ENCODE measurements at places on chromosomes 7 and 10.
A peak's percentile ranks its signal among the peaks of the same experiment; 100 is the strongest.

GRCh38 chr7:122887848-122888247 is 1.6 kb upstream of the CADPS2 start:
- DNase-seq: no peak

DNA sequence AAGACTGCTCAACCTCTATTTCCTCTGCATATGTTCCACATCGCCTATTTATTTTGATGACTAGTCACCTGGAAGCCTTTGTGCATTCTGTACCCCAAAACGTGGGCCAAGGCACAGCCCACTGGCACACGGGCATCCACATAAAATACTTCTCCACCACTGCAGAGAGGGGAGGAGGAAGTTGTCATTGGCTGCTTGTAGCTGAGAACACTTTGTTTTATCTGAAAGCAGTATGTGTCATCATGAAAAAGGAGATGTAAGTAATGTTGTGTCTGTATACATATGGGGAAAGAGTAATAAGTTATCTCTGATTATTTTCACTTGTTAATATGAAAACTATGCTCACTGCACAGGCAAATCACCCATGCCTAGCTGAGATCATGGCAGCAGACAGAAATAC is 48.2 kb upstream of the AMPH start:
- no peak for DNase-seq

DNA sequence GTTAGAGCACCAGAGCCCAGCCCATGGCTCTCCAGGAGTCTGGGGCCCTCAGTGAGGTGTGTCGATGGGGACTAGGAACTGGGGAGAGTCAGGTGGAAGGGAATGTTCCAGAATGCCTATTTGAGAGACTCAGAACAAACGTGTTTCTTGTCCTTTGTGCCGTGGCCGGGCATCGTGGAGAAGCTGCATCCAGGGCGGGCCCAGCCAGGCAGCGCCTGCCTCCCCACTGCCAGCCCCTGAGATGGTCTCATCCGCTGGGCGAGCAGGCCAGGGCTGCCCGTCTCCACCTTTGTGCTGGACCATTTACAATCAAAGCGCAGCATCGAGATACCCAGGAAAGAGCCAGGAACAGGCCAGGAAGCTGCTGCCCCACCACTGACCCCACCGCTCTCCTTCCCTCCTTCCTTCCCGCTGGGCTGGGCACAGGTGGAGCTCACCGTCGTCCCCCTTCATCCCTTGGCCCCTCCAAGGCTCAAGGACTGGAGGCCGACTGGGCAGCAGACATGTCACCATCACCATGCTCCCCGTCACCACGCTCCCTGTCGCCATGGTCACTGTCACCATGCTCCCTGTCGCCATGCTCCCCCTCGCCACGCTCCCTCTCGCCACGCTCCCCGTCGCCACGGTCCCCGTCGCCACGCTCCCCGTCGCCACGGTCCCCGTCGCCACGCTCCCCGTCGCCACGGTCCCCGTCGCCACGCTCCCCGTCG is 71.1 kb upstream of the ADGRA1 start:
- no peak for DNase-seq

DNA sequence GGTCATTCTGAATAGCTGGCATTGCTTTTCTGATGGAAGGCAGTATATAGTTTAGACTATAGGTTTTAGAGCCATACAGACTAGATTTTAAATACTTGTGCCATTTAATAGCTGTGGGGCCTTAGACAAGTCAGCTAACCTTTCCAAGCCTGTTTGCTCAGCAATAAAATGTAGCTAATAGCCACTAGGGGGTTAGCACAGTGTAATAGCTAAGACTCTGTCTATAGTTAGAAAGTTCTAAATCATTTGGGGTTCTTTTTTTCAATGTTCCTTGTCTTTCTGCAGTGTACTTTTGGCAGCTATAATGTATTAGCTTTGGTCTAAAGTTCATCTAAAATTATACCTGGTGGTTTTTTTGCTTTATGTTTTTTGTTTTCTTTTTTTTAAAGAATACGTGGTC is 7.5 kb upstream of the KIFBP start:
- peak; percentile 34 for DNase-seq

DNA sequence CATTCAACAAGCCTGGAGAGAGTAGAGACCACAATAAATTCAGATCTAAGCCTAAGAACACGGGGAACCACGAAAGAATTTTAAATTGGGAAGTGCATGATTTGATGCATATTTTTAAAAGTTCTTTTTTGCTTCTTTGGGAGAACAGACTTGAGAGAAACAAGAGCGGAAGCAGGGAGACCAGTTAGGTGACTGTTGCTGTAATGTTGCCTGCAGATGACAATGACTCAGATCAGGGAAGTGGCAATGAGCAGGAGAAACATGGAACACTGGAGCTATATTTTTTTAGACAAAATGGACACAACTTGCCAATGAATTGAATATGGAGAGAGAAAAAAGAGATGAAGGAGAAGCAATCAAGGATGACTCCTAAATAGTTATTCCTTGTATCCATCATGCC is 125.1 kb downstream of the RAPGEF5 start:
- DNase-seq: no peak

DNA sequence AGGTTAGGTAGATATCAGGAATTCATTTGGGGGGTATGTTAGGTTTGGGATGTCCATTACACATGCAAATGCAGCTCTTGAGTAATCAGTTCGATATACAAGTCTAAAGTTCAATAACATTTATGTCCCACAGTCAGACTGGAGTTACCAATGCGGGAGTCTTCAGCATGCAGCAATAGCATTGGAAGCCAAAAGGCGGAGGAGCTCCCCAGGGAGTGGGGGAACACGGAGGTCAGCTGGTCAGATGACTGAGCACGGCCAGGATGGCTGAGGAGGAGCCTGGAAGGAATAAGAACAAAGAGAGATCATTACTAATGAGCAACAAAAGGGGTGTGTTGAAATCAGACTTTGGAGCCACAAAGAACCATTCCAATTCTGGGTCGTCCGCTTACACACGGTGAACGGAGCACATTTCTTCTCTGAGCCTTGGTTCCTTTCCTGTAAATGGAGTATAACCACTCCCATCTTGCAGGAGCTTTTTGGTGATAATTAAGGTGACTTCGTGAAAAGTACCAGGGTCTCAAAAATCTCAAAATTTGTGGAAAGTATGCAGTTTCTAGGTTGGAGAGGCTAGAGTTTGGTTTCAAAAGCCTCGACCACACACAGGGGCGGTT is 478 bp upstream of the ZNF22 start:
- DNase-seq: peak; percentile 93

GRCh38 chr10:17109475-17110207 is 20.0 kb downstream of the CUBN start:
- DNase-seq: peak; percentile 4

- no peak for DNase-seq
These were observed 255.5 kb upstream of the YAE1 start for GRCh38 chr7:39310699-39311098.

GRCh38 chr7:25854608-25855497 is 297.1 kb upstream of the NFE2L3 start:
- DNase-seq: peak; percentile 100

DNA sequence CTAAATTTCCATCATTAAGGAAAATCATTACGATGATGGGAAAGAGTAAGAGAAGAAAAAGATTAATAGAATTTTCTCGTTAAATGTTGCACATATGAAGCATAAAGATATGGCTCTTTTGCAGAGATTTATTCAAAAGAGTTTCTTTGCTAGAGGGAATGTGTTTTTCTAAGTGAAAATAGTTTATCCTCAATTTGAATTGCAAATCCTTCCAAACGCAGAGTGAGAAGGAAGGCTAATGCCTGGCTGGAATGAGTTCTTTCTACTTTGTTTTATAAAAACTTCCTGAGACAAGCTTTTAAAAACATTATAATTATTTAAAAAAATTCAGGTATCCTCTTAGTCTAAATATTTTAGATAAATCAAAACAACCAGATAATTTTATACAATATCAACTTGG is 14.2 kb downstream of the CYP26A1 start:
- no peak for DNase-seq

- DNase-seq: no peak
These were observed 881 bp downstream of the C10orf67 start for GRCh38 chr10:23343591-23344240.

GRCh38 chr7:132430861-132431822 is 145.1 kb downstream of the PLXNA4 start:
- peak; percentile 23 for DNase-seq

DNA sequence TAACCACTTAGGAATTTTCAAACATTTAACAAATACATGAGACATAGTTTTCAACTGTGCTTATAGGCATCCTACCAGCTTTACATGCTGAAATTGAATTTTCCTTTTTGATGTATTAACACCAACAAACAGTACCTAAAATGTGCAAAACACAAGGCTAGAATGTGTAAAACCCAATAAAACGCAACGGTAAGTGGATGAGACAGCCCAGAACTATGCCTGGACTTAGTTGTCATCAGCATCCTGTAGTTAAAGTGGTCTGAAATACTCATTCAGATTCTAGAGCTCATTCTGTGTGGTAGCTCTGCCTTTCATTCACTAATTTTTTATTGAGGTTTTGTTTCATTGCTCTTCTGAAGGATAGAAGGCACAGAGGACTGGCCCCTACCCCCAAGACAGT is 137.1 kb downstream of the BMPER start:
- DNase-seq: no peak

GRCh38 chr10:125231116-125231812 is 70.9 kb upstream of the CTBP2 start:
- DNase-seq: no peak

DNA sequence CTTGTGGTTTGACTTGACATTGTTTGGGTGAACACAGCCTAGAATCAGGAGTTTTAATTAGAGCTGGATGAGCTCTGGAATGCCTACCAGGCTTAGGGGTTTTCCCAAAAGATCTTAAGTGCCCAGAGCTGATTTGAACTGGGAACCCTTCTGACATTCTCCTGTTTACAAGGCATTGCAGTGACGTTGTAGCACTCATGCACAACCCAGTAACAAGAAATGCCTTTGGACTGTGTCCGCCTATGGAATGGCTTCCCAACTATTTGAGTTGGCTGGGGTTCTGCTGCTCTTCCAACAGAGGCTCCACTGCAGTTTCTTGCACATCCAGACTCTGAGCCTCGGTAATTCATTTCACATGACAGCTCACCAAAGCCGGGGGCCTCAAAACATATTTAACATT is 76.7 kb upstream of the MKX start:
- no peak for DNase-seq

DNA sequence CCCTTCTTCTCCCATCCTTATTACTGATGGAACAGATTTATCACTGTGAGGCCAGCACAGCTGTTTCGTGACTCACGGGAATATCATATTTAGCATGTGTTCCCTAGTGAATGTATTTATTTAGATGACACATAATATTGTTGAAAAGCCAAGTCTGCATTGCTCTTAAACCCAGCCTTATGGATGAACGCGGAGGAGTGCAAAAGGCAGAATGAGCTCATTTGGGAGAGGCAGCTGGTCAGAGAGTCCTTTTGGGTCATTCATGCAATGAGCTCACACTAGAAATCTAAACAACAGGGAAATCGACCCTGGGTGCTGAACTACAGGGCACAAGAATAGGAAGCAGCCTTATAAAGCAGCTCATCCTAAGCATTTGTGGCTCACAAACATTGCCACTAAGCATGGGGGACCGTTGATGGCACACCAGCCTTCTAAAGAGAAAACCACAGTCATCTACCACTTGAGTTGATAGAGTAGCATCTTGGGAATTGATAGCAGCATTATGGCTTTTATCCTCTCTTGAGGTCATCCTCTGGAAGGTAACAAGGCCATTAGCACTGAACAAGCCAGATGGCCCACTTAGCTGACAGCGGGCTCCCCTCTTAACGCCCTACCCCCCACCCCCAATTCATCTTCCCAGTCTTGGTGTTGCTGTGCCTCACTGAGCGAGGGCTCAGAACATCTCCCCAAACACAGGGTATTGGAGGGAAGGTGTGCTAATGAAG is 32.9 kb upstream of the SDK1 start:
- DNase-seq: no peak

DNA sequence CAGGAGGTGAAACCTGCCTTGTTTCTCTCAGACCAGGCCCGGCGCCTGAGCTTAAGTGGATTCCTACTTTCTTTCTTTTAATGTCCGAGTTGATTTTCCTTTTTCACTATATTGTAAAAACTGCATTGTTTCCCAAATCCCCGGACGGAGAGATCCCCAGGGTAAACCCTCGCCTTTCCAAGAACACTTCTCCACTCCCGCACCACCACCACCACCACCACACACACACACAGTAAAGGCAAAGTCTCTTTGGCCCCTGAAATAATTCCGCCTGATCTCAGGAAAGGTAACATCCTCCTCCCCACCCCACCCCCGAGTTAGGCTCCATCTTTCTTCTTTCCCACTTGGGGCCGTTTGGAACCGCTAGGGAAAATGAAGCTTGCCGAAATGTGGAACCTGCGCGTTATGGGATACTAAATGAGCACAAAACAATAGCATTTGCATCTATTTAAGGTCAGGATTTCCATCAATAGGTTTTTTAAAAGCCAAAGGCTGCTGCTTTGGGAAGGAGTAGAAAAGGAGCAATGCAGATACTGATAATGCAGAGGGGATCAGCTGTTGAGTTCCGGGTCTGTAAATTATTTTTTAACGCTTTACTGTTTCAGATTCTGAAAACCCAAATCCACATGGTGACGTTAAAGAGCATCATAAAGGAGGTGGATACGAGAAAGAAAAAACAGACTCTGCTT is 2.5 kb downstream of the HPSE2 start:
- DNase-seq: no peak

- no peak for DNase-seq
These were observed 128.8 kb downstream of the LCOR start for GRCh38 chr10:96960872-96961271.

- DNase-seq: no peak
These were observed 43.2 kb downstream of the KAT6B start for GRCh38 chr10:74869635-74870034.

DNA sequence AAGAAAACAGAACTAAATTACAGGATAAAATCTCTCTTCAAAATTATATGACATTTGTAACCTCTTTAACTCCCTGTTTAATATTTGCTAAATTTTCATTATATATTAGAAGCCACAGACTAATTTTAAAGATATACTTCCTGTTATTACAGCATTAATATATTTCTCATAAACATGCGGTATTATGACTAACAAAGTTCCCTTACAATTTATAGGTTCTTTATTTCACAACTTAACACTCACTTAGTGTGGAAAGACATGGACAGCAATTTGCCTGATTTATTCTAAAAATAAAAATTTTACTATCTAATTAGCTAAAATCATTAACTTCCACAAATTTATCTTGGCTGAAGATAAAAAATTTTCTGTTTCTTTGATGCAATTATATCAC is 29.0 kb downstream of the CTNNA3 start:
- DNase-seq: no peak

DNA sequence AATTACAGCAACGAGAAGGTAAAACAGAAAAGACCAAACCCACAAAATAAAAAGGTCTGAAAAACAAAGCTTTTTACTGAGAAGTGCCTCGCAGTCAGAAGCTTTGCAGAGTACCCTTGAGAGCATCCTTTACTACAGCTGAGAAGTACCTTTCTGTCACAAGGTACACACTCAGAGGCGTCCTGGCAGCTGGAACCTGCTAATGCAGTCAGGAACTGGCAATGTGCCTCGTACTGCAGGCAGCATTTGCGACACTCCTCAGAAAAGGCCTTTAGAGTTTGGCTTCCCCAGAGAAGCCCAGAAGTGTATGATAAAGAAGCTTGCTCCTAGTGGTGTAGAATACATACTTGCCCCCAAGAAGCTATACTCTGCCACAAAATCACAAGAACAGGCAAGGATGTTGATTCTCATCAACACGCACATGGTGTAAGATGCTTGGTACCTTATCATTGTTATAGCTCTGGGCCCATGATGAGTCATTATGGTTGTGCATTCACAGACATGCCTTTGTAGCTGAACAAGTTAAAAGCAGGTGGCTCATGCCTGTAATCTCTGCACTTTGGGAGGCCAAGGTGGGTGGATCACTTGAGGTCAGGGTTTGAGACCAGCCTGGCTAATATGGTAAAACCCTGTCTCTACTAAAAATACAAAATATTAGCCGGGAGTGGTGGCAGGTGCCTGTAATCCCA is 2.0 kb upstream of the GTPBP4 start:
- peak; percentile 27 for DNase-seq

All from NB4 (cell line).